ENCODE measurements at places on chromosomes 1 and 21.

GRCh38 chr1:20355828-20356735 is 65.4 kb downstream of the VWA5B1 start:
- no peak for DNase-seq

DNA sequence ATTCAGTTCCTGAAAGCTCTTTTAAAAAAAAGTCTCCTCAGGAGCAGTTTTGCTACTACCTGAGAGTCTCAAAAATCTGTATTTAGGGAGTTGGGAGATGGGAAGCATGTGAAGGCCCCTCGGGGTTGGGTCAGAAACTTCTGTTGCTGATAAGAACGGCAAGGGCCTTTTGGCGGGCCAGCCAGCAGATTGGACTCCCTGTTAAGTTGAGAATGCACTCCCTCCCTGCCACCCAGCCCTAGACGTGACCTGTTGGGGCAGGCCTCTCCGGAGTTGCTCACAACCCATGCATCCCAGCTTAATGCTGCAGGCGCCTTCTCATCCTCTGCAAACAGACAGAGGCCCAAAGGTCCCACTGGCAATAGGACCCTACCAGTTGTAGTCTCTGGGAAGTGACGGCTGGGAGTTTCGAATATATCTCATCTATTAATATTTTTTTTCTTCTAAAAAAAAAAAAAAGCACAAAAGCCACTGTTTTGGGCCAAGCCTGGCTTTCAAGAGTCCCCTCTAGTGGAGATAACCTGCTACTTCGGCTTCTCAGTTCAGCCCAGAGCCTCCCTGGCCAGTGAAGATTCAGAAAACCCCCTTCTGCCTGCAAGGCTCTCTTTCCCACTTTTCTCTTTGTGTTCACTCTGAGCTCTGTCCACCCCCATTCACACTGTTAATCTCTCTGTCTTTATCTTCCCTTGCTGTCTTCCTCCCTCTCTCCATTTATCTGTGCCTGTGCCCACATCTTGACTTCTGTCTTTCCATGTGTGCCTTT is 5.3 kb downstream of the PLXNA2 start:
- peak; percentile 79 for DNase-seq

- DNase-seq = no peak
Observed at GRCh38 chr21:39663066-39663465, 50.3 kb downstream of the B3GALT5 start.

- DNase-seq = no peak
Observed at GRCh38 chr1:206834711-206835110, 30.7 kb upstream of the IL20 start.

- no peak for DNase-seq
Observed at GRCh38 chr1:85463731-85464496, 1.0 kb downstream of the DDAH1 start.

GRCh38 chr1:100265562-100265930 is 470 bp upstream of the RTCA start:
- no peak for DNase-seq

DNA sequence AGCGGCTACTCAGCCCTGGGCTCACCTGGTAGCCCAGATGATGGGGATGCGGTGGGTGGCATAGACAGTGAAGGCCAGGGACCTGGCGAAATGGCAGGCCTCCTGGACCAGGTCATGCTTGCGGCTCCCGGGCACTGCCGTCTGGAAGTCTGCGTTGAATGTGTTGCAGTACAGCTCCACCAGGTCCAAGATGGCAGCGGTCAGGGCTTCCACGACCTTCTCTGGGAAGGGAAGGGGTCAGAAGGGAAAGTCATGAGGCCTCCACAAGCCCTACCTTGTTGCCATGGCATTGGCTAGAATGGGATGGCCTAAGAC is 38.8 kb downstream of the PIK3C2B start:
- DNase-seq = no peak

DNA sequence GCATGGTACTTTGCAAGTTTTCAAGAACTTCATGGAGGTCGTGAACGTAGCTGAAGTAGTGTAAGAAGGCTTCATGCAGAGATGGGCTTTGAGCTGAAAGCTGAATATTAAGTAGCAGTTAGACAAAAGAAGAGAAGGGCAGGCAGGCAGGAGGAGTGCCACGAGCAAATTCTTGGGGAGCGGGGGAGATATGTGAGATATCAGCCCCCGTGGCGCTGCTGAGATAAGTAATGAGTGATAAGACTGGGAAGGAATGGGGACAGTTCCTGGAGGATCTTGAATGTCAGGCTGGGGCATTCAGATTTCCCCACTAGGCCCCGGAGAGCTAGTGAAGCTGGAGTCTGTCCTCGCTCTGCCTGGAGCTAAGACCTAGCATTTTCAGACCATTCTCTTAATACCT is 27.9 kb upstream of the KIRREL1 start:
- peak; percentile 18 for DNase-seq

- DNase-seq = no peak
Observed at GRCh38 chr1:39613250-39613649, 26.2 kb downstream of the HEYL start.

DNA sequence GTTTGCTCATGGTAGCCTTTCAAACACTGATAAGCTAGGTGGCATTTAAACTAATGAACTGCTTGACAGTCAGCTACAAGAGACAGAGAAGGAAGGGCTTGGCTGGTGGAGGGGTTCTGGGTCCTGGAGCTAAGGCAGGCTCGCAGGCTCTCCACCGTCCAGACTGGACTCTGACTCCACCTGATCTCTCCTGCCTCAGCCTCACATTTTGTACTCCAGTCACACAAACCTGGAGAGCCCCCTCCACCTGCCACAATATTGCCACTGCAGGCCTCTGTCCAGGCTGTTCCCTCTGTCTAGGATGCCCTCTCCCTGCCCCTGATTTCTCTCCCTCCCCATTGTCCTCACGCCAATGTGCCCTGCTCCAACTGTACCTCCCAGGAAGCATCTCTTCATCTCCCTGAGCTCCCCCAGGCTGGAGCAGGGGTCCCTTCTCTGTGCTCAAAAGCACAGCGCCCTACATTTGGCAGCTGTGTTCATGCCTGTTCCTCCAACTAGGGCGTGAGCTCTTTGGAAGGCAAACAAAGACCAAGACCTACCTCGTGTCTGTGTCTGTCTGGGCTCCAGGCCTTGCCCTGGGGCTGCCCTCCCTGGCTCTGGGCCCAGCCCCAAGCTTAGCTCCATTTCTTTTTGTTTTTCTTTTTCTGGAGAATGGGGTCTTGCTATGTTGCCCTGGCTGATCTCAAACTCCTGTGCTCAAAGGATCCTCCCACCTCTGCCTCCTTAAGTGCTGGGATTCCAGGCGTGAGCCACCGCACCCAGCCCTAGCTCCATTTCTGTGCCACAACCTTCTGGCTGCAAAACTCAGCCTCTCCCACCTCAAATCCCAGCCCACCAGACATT is 2.9 kb downstream of the TIE1 start:
- no peak for DNase-seq

DNA sequence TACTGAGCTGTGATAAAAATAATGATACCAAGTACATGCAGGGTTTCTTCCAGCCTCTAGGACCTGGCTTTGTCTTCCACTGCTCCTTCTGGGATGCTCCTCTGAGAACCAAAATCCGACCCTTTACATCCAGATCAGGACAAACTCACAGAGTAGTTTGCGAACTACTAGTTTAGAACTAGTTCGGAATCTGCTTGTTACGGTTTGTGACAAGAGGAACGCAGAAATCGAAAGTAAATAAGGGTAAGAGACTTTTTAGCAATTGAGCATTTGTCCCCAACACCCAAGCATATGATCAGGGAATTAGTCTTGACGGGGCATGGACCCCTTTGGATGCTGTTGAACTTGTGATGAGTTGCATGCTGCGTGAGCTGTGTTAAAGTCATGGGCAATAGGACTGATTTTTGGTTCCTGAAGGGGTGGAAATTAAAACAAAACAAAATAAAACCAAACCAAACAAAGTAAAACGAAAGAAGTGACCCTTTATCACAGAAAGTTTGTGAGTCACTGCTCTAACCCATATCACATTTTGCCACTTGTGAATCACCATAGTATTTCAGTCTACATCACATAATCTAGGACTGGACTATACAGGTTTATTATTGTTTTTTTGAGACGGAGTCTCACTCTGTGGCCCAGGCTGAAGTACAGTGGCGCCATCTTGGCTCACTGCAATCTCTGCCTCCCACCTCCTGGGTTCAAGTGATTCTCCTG is 35.7 kb upstream of the ERRFI1 start:
- DNase-seq = no peak

DNA sequence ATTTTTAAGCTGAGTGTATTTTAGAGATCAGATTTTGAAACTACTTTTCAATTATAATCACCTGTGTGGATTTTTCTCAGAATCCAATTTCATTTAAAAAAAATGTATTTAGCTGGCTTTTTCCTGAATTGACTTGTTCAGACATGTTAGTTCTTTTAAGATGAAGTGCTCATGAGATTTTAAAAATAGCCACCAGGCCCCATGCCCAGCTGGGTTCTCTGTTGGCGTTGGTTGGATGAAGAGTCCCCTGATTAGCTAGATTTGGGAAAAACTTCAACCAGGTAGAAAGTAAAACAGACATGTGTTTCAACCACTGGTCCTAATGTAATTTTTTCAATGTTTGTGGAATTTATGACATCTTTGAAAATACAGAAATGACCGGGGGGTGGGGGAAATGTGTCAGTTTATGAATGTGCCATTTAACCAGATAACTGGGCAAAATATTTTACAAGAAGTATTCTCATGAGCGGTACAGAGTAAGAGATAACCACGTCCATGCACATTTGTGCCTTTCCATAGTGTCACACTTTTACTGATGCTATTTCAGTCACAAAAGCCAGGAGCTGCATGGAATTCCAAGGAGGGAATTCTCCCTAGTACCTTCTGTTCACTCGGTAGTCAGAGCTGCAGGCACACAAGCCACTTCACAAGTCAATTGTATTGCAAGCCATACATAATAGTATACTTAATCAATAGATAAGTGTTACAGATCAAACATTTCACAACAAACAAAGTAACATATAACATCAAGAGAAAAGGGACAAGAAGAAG is 51.1 kb downstream of the KCNK1 start:
- DNase-seq = no peak

DNA sequence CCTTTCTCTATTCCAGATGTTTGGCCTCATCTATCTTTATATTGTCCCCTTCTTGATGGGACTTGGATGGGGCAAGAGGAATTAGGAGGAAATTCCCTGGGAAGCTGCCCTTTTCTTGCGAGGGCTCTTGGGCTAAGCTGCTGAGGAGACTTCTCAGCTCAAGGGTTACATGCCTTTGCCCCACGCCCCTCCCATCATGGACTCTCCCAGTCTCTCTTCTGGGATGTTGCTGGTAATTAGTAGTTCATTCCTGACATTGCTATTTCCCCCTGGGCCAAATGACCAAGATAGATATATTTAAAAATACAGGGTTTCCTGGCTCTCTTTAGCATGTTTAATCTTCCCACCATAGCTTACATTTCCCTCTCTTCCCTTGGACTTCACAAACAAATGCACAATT is 90.6 kb upstream of the RALGPS2 start:
- DNase-seq = peak; percentile 55

DNA sequence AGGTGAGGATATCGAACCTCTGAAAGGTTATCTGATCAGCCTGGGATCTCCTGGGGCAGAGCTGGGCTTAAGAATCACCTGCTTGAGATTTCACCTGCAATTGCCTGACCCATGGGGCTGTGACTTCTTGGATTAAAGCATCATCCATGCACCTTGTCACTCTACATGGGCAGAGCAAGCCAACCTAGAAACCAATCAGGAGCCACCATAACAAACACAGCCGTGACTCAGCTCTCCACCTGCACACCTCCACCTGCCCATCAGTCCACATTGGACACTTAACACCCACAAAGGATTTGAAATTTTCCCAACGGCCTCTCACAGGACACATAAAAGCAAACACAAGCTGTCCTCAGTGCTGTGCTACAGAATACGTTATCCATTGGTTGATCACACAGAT is 35.1 kb upstream of the ETS2 start:
- no peak for DNase-seq

DNA sequence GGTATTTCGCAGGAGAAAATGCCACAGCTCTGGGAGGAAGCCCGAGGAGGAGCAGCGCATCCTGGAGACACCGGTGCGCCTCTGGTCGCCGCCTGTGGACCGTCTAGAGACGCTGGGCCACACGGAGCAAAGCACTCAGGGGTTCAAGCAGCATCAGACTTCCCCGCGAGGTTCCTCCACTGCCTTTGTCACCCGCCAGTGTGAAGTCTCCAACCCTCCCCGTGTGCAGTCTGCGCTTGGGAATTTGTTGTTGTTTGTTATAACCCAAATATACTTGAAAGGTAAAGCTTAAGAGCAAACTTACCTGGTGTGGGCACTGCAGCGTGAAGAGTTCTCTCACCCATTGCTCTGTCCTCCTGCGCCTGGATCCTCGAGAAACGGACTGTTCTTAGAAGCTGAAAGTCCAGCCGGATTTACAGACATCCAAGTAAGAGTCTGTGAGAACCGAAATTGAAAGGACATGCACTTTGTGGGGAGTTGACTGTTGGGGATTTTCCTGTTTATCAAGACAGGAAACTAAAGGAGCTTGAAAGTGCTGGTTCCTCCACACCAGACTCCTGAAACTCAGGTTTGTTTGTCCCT is at the start of gene GBP4:
TSS of gene GBP4 (minus strand) at position 452 of the 582 bp plus-strand sequence. CDS start at position 344, 108 bp downstream.
- peak; percentile 4 for DNase-seq

DNA sequence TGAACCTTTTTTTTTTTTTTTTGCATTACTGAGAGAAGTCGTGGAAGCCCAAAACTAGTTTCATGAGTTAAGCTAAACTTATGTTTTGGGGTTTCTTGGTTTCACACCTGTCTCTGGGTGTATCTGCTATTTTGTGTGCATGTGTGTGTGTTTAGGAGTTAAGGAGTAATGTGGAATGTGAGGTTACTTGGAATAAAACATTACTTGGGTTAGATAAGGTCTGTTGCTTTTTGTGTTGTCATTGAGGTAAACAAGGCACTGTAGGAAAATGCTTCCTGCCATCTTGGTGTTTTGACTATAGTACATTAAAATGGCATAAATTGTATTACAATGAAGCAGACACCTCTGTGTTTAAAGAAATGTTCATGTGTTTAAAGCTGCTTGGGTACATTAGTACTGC is 2.9 kb downstream of the TENT5C start:
- DNase-seq = no peak

GRCh38 chr1:234776256-234776875 is 166.4 kb upstream of the IRF2BP2 start:
- DNase-seq = no peak

GRCh38 chr1:168723000-168723399 is 6.0 kb downstream of the DPT start:
- no peak for DNase-seq

- DNase-seq = peak; percentile 71
Observed at GRCh38 chr1:94757931-94758330, 62.2 kb upstream of the SLC44A3 start.

DNA sequence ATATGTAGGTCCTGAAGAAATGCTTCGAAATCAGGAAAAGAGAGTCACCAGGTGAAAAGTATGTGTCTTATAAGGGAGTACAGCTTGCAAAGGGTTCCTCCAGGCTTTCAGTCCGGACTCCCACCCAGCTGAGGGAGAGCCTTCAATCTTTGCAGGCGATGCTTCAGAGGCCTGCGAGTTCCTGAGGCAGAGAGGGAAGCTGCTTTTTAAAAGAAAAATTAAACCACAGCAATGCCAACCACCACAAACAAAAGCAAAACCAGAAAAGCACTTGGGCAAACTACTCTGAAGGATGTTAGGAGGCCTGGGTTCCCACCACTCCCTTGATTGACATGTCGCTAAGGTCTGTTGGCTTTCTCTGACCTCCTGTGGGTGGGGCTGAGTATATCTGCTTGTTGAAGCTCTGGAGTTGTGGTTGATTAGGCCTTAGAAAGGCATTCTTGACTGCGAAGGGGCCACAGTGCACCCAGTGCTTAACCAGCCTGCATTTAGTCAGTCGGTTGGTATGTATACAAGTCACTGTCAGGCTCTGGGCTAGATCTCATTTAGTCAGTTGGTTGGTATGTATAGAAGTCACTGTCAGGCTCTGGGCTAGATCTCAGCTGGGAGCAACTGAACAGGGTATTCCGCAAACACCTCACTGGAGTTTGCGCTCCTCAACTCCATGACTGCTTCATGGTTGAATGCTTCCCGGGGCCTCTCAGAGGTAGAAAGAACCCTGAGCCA is 1.2 kb downstream of the NIPAL3 start:
- peak; percentile 83 for DNase-seq

All from ELF-1 (cell line).